ENCODE measurements at places on chromosomes 3 and 15. TPM values are rescaled to one million over a fixed set of nuclear protein-coding genes. Genes with fewer than 3 reads are reported as not detected.

The ZNF774 gene
- total RNA-seq: 1.5 TPM

The HYPK gene
- 2.3 TPM for total RNA-seq

The MCF2L2 gene
- total RNA-seq: 0.76 TPM

The EFCC1 gene
- not detected for total RNA-seq

The SOX14 gene
- not detected for total RNA-seq

The NKIRAS1 gene
- 1.8 TPM for total RNA-seq

The CFAP92 gene
- not detected for total RNA-seq

The LARP6 gene
- total RNA-seq: 42.5 TPM

The DNAJB11 gene
- total RNA-seq: 54.3 TPM

The HEXA gene
- total RNA-seq: 52.6 TPM

The NR2E3 gene
- 0.13 TPM for total RNA-seq

The UTS2B gene
- total RNA-seq: 0.13 TPM

The GPX1 gene
- total RNA-seq: 516 TPM

The ERICH6 gene
- total RNA-seq: not detected

The PTX3 gene
- 22.1 TPM for total RNA-seq

The LYZL4 gene
- total RNA-seq: not detected

The CNOT10 gene
- total RNA-seq: 20.9 TPM

The REC114 gene
- not detected for total RNA-seq

The TGFBR2 gene
- 36.0 TPM for total RNA-seq

The PYGO1 gene
- 4.4 TPM for total RNA-seq

The ANKRD34C gene
- not detected for total RNA-seq

The CGNL1 gene
- 45.4 TPM for total RNA-seq

The SHC4 gene
- total RNA-seq: 1.3 TPM
